ENCODE measurements at places on chromosomes 2 and 18.

GRCh38 chr2:203532957-203533658 lies 2.0 kb downstream of the RAPH1 start:
- DNase-seq = peak; percentile 11

DNA sequence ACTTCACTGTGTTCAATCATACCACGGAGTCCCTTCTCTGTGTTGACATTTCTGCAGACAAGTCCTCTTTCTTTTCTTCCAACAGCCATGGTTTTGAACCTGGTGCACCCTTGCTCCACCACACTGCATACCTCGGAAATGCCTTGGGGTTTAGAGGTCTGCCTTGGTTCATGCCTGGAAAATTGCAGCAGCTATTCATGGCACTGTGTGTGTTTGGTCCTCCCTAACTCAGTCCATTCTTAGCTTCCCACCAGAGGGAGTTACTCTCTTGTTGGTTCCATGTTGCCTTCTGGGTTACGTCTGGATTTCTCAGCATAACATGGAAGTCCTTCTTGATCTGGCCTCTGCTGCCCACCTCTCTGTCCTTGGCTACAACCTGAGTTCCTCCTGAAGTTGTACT lies 206.0 kb downstream of the FHOD3 start:
- DNase-seq = no peak

GRCh38 chr18:961644-962355 lies 57.1 kb downstream of the ADCYAP1 start:
- DNase-seq = peak; percentile 25

GRCh38 chr18:58611395-58612131 lies 17.3 kb downstream of the ALPK2 start:
- no peak for DNase-seq

GRCh38 chr2:28516950-28517349 lies 21.1 kb downstream of the PLB1 start:
- no peak for DNase-seq

GRCh38 chr2:128264881-128265607 lies 53.6 kb downstream of the HS6ST1 start:
- no peak for DNase-seq

DNA sequence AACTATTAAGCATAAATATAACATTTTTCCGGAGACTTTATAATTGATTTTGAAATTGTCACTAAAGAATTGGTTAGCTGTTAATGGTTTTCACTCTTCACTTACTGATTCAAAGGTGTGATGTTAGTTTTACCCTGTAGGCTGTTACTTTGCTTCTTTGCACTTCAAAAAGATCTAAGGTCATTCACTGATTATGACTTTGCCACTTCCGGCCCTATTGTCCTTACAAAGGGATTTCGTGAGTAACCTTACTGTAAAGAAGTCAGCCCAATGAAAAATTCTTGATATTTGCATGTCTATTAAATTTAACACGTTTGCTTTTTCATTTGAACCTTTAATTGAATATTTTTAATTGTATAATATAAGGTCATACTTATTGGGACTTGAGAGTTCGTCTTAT lies 61.4 kb downstream of the GREB1L start:
- DNase-seq = no peak

GRCh38 chr2:85780316-85781012 lies 26.7 kb downstream of the ATOH8 start:
- DNase-seq = no peak

- no peak for DNase-seq
Measured at GRCh38 chr2:182887753-182888415, 21.4 kb upstream of the FRZB start.

GRCh38 chr18:3163968-3164367 lies 55.8 kb downstream of the MYOM1 start:
- DNase-seq = no peak

DNA sequence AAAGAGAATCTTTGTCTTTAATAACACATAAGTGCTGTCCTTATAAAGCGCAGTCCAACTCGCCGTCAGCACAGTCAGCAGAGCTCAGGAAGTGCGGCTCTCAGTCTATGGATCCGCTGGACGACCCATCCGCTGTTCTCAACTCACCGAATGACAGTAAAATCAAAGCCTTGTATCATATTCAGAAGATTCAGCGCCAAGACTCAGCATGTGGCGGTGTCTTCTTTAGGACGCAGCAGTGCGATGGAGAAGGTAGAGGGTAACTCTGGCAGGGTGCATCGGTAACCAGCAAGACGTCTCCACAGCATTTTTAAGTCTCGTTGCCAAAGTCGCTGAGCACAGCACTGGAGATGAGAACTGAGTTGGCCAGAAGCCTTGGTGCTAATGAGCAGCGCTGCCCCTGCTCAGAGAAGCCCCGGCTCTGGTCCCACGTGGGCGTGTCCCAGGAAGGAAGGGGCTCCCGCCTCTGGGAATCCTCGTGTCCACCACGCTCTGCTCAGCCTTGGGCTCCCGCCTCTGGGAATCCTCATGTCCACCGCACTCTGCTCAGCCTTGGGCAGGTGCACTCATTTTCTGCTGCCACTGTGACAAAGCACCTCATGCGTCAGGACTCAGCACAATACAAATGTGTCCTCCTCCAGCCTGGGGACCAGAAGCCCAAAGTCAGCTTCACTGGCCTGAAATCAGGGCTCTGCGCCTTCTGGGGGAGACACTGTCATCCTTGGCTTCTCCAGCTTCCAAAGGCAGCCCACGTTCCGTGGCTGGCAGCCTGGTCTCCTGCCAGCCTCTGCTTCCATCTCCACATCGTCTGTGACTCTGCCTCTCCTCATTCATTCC lies 238.0 kb upstream of the SALL3 start:
- no peak for DNase-seq

- no peak for DNase-seq
Measured at GRCh38 chr2:137096187-137096586, 330.8 kb downstream of the THSD7B start.

DNA sequence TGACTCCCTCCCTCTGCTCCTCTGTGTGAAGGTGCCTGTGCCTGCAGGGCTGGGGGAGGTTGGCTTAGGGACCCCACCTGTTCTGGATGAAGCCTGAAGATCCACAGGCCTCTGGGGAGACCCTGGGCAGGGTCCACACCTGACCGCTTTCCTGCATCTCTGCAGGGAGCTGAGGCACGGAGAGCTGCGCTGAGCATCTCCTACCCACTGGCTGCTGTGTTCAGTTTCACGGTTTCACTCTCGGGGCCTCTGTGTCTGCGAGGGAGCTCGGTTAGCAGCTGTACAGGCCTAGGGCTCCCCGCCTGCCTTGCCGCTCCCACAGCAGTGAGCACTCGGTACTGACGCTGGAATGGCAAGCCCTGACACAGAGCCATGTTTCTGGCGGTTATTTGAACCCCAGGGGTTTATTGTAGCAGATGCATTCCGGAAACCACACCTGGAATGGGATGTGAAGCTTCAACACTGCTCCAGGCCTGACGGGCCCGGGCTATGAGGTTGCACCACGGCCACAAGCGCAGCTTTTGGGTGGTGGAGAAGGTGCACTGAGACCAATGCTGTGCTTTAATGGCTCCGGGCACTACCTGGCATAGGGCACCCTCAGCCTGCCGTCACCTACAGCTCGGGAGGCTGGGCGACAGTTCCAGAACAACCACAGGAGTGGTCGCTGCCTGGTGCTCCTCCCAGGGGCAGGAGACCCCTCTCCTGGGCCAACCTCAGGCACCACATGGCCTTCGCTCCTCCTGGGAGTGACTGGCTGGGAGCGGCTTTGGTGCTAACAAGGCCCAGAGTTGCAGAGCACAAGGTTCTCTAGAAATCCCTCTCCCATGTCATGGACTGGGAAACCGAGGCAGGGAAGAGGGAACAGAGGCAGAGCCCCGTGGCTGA lies 257.9 kb downstream of the NDUFA10 start:
- no peak for DNase-seq

DNA sequence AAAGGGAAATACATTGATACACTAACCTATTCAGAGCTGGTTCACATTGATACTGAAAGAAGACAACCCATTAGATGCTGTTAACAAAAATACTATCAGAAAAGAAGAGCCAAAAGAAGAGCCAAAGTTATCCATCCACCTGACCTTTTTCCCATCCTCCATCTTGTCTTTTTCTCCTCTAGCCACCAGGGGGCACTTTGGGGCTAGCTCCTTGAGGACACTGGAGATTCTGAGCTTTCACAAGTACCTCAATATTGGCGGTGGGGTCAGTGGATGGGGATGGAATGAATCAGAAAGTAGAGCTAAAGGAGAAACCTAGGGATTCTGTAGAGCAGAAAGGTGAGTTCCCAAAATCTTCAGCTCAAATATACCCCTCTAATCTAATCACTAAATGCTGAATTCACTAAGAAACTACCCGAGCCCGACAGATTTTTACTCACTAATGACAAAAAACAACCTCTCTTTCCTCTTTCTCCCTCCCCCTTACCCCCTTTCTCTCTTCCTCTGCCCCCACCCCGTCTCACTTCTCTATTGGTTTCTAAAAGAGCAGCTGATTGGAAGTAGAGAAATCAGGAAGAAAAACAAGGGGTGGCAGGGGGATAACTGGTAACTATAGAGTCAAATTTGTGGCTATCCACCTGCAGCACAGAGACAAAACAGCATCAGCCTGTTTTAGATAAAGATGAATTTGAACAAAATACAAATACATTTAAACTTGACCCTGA lies 203.3 kb downstream of the TCF4 start:
- DNase-seq = peak; percentile 72

GRCh38 chr2:38171208-38171855 lies 95.4 kb upstream of the CYP1B1 start:
- no peak for DNase-seq

GRCh38 chr18:78993014-78993926 lies 13.7 kb downstream of the SALL3 start:
- DNase-seq = no peak

- DNase-seq = no peak
Measured at GRCh38 chr2:86393521-86394491, 47.4 kb upstream of the KDM3A start.

DNA sequence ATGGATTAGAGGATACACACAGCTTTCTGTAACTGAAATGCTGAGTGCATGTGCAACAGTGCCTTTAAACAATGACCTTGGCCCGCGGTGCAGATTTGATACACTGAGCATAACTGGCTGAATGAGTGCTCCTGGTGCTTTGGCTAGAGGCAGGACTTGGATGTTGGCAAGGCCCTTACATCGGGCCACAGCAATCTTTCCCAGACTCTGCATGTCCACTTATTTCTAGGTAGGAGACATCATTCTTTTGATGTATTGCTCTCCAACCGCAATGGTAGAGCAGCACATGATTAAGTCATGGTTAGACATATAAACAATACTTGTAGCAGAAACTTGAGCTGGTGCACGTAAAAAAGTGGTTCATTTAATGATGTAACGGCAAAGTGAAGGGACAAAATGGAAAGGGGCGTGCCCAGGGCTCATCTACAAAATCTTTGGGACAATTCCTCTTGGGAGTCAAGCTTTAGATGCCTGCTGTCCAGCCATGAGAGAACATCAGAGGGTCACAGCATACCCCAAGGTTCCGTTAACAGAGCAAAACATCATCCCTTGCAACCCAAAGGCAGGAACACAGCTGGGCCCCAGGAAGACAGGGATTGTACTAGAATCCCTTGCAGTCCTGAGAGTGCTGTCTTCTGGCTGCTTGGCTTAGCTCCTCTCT lies 43.4 kb downstream of the RAB31 start:
- no peak for DNase-seq

DNA sequence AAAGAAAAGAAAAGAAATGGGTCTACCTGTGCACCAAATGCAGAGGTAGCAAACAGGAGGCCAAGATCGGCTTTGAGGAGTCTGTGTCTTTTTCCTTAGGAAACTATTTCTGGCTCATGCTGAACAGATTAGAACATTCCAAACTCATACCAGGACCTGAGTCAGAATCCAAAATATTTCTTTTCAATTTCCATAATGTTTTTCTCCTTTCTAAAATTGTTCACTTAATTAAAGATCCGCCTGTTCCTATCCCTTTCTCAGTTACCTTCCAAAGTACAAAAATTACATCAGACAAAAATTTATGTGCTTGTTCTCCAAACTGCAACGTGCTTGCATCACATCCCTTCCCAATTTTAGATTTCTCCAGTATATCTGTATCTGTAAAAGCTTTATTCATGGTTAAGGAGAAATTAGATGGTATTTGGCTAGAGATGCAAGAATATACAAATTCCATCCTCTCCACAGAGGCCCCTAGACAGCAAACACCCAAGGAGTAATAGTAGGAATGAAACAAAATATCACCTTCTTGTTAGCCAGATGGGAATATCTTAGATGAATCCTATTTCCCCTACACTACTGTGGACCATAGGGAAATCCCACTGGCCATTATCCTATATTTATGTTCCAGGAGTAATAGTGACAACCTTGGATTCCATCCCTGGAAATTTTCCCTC lies 130.6 kb downstream of the LNPK start:
- DNase-seq = no peak

DNA sequence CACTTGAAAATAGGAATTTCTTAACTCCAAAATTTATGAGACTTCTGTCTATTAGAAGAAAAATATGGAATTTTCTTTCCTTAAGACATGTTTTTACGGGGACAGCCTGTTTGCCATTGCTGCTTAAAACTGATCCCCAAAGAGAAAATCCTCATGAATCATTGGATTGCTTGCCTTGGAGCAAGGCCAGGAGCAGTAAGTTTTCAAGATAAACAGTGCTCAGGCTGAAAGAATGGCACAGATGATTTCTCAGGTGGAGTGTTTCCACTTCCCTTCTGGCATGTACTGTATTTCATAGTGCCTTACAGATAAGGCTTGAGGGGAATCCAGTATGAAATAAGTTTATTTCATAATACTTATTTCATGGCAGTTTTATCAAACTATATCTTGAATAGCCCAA lies 74.3 kb upstream of the MMADHC start:
- no peak for DNase-seq

GRCh38 chr2:21042958-21043743 lies 722 bp downstream of the APOB start:
- DNase-seq = peak; percentile 5

- no peak for DNase-seq
Measured at GRCh38 chr2:207865210-207865609, 95.5 kb upstream of the FZD5 start.

DNA sequence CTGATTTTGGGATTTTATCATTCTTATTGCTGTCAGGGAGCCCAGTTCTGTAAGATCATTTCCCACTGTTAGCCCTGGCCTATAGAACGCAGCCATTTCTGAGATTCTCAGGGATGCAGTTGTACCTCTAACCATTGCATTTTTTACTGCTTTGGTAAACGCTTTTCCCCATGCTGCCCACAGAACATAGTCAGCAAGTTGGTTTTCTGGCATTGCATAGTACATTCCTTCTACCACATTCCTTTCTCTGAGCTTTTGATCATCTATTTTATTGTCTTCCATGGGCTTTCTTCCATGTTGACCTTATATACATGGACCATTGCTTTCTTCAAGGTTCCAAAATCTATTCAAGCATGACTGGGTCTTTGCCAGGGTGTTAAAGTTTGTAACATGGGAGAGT lies 86.8 kb upstream of the ST6GAL2 start:
- DNase-seq = no peak

GRCh38 chr2:6793913-6794312 lies 71.8 kb downstream of the CMPK2 start:
- no peak for DNase-seq

GRCh38 chr2:151805343-151805742 lies 22.9 kb downstream of the ARL5A start:
- DNase-seq = no peak

GRCh38 chr2:98985905-98986666 lies 50.1 kb upstream of the CRACDL start:
- DNase-seq = no peak
